ENCODE measurements at places on chromosomes 1 and 21.
A peak's percentile ranks its signal among the peaks of the same experiment; 100 is the strongest.

- no peak for DNase-seq
These were observed 152.8 kb downstream of the GRIK3 start for GRCh38 chr1:36881541-36881940.

DNA sequence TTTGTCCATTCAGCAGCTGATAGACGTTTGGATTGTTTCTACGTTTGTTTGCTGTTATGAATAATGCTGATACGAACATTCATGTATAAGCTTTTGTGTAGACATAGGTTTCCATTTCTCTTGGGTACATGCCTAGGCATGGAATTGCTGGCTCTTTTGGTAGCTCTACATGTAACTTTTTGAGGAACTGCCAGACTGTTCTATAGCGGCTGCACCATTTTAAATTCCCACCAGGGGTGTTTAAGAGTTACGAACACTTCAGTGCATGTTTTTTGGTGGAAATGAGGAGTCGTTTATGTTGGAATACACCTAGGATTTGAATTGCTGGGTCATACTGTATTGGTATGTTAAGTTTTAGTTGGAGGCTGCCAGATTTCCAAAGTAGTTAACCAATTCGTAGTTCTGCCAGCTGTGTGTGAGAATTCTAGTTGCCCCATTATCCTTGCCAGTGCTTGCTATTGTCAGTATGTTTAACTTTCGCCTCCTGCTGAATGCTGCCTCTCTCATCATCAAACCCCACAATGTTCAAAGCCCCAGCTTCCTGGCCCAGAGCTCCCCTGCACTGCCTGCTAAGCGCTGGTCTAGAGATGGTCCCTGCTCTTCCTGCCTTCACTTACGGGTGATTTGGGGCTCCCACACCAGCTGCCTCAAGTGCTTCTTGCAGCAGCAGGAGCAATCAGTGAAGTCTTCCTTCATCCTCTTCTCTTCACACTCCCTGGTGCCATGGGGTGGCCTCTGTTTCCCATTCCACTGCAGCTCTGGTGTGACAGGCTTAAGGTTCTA lies 81.0 kb downstream of the MAN1C1 start:
- DNase-seq, result no peak

DNA sequence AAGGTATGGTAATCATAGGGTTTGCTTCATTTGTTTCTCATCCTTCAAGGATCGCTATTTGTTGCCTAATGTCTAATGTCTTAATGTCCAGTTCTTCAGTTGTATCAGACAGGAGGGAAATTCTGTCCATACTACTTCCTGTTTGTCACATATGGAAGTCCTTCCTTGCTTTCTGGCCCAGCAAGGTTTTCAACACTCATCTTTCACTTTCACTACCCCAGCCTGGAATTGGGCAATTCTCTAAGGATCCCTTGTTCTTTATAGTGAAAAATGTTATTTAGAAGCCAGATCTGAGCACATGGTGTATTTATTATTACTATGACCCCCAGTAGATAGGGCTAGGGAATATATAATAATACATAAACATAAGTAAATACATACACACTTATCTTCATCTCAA lies 50.6 kb upstream of the SLC35A3 start:
- DNase-seq, result no peak

DNA sequence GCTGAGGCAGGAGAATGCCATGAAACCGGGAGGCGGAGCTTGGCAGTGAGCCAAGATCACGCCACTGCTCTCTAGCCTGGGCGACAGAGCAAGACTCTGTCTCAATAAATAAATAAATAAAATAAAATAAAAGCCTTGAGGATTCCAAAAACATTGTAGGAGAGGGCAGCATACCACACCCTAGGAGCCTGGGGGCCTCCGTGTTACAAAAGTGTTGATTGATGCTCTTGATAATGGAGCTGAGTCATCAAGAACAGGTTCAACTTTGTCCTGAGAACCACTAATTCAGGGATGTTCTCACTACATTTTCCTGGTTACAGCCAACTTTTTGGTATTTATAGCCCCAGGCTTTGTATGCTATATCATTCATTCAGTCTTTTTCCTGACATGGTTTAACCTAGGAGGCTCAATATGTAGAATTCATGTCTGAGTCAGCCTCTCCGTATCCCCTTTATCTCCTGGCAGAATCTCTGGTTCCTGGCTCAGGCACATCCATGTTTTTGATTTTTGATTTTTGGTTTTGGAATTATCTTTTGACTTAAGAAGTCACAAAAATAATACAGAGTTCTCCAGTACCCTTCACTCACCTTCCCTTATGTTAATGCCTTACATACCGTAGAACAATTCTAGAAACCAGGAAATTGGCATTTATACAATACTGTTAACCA lies 69.4 kb downstream of the LRRC8D start:
- peak; percentile 93 for DNase-seq

- DNase-seq, result no peak
These were observed 23.4 kb downstream of the ZNF281 start for GRCh38 chr1:200386416-200386815.

All from Caki2 (cell line).